Ascending aorta (tissue), 2 donors: ENCODE measurements at places on chromosomes 4 and X.

DNA sequence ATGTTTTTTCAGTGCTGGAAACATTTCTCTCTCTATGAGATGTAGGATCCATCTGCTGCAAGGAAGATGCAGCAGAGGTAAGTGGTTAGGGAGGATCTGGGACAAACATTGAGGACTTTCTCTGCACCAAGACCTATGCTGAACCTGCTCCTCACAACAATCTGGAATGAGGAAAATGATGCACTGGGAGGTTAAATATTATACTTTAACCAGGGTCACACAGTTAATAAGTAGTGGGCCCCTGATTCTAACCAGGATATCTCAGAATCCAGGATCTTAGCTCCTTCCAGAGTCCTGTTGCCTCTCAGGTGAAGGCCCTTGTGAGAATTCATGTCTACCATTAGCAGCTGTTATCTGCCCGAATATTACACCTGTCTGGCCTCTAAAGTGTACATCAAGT, 7.0 kb downstream of the CXCL9 start:
- H3K4me1 ChIP-seq = no peaks in the 10 kb centered on the region
- H3K4me3 ChIP-seq = no peak overlapping the region
- no peaks in the 10 kb centered on the region for H3K27me3 ChIP-seq
- H3K27ac ChIP-seq = no peak overlapping the region

DNA sequence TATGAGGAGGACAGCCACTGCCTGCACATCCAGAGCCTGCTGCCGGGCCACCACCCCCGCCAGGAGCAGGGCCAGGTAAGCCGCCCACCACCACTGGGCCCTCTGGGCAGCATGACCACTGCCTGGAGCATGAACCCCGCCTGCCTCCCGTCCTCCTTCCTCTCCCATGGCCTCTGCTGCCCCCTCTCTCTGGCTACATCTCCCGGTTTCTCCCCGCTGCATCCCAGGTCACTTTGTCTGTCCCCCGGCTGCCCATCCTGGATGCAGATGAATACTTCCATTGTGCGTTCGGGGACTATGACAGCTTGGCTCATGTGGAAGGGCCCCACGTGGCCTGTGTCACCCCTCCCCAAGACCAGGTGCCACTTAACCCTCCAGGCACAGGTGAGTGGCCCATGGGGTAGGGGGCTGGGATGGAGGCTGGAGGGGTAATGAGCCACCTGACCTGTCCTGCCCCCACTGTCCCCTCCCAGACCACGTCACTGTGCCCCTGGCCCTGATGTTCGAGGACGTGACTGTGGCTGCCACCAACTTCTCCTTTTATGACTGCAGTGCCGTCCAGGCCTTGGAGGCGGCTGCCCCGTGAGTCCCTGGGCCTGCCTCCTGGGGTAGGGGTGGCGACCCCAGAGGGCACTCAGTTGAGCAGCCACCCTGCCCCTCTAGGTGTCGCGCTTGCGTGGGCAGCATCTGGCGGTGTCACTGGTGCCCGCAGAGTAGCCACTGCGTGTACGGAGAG, 6.0 kb downstream of the PLXNB3 start:
- H3K36me3 ChIP-seq = peaks cover 21% of the 10 kb centered on the region
- H3K27ac ChIP-seq = no peak overlapping the region
- DNase-seq = no peak
- H3K4me1 ChIP-seq = no peaks in the 10 kb centered on the region
- no peaks in the 10 kb centered on the region for H3K27me3 ChIP-seq
- H3K4me3 ChIP-seq = no peak overlapping the region

- no peak overlapping the region for H3K27ac ChIP-seq
- H3K27me3 ChIP-seq = no peaks in the 10 kb centered on the region
- H3K4me3 ChIP-seq = no peak overlapping the region
- H3K36me3 ChIP-seq = no peaks in the 10 kb centered on the region
- no peaks in the 10 kb centered on the region for H3K4me1 ChIP-seq
Measured at GRCh38 chr4:162891788-162892707, 274.6 kb downstream of the NAF1 start.

DNA sequence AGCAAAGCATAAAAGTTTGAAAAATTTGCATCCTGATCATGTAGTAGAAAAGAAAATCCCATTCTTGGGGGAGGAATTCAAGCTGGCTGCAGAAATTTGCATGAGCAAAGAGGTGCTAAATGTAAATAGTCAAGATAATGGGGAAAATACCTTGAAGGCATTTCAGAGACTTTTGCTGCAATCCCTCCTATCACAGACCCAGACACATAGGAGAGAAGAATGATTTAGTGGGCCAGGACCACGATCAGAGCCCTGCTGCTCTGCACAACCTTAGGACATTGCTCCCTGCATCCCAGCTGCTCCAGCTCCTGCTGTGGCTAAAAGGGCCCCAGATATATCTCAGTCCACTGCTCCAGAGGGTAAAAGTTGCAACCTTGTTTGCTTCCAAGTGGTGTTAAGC, 1439.7 kb upstream of the AGA start:
- no peak for DNase-seq
- H3K36me3 ChIP-seq = no peaks in the 10 kb centered on the region
- H3K4me1 ChIP-seq = no peaks in the 10 kb centered on the region
- no peak overlapping the region for H3K4me3 ChIP-seq

- H3K27ac ChIP-seq = no peak overlapping the region
- no peaks in the 10 kb centered on the region for H3K27me3 ChIP-seq
- no peaks in the 10 kb centered on the region for H3K36me3 ChIP-seq
- DNase-seq = no peak
- H3K4me1 ChIP-seq = no peaks in the 10 kb centered on the region
Measured at GRCh38 chrX:19705196-19705769, 182.1 kb downstream of the SH3KBP1 start.

GRCh38 chr4:72205831-72206230, 174.0 kb downstream of the NPFFR2 start:
- no peak for DNase-seq
- no peak overlapping the region for H3K27ac ChIP-seq
- no peaks in the 10 kb centered on the region for H3K4me1 ChIP-seq
- no peaks in the 10 kb centered on the region for H3K36me3 ChIP-seq
- no peak overlapping the region for H3K4me3 ChIP-seq
- no peaks in the 10 kb centered on the region for H3K27me3 ChIP-seq

DNA sequence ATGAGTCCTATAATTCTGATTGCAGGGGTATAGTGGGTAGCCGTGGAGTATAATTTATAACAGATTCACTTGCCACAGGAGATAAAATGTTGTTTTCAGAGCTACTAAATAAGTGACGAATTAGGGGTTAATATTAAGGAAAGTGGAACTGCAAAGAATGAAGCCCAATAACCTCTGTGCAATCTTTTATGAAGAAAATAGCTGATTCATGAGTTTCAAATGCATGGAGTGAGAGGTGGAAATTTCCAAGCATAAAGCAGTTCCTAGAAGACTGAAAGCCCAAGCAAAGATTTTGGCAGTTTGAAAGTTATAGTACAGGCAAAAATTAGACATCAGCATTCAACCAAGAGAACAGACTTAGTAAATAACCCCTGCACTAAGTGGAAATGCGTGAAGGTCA, 1782.4 kb upstream of the PCDH10 start:
- no peak overlapping the region for H3K27ac ChIP-seq
- no peaks in the 10 kb centered on the region for H3K36me3 ChIP-seq
- H3K27me3 ChIP-seq = no peaks in the 10 kb centered on the region
- DNase-seq = no peak
- no peaks in the 10 kb centered on the region for H3K4me1 ChIP-seq

DNA sequence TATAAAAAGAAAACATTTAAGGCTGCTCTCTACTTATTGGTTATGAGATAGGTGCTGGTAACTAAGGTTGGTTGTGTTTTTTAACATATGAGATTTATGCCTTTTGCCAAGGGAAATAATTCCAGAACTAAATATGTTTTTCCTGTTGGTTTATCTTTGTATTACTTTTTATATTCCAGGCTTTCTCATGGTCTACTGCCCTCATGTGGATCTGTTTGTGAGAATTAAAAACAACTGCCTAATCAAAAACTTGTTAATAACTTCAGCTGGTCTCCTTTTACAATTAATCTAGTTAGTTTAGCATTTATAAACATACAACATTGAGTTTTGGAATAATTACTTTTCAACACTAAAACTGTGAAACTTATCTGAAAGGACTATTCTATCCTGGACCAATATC, 1208.3 kb downstream of the ADGRL3 start:
- no peaks in the 10 kb centered on the region for H3K36me3 ChIP-seq
- no peak overlapping the region for H3K27ac ChIP-seq
- no peaks in the 10 kb centered on the region for H3K4me1 ChIP-seq
- H3K27me3 ChIP-seq = no peaks in the 10 kb centered on the region

DNA sequence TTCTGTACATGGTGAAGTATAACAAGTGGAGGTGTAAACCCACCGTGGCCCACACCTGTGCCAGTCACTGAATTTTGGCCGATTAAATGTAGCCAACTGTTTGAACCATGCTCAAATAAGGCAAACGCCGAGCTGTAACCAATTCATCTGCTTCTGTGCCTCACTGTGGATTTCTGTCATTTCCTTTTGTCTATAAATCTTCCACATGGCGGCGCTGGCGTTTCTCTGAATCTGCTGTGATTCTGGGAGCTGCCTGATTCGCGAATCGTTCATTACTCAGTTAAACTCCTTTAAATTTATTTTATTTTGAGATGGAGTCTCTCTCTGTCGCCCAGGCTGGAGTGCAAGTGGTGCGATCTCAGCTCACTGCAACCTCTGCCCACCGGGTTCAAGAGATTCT, 19.2 kb downstream of the SUPT20HL2 start:
- no peaks in the 10 kb centered on the region for H3K36me3 ChIP-seq
- no peaks in the 10 kb centered on the region for H3K27me3 ChIP-seq
- H3K27ac ChIP-seq = no peak overlapping the region
- no peak overlapping the region for H3K4me3 ChIP-seq
- no peak for DNase-seq

GRCh38 chr4:163395758-163396157, 52.1 kb downstream of the NPY5R start:
- H3K4me3 ChIP-seq = no peak overlapping the region
- H3K27me3 ChIP-seq = no peaks in the 10 kb centered on the region
- no peak overlapping the region for H3K27ac ChIP-seq
- H3K4me1 ChIP-seq = no peaks in the 10 kb centered on the region

- no peaks in the 10 kb centered on the region for H3K36me3 ChIP-seq
- H3K27me3 ChIP-seq = no peaks in the 10 kb centered on the region
- H3K27ac ChIP-seq = no peak overlapping the region
- no peaks in the 10 kb centered on the region for H3K4me1 ChIP-seq
Measured at GRCh38 chr4:121968859-121969258, 17.0 kb upstream of the TRPC3 start.

GRCh38 chrX:113818346-113818745, 765.5 kb upstream of the HTR2C start:
- H3K27ac ChIP-seq = no peak overlapping the region
- H3K4me3 ChIP-seq = no peak overlapping the region
- DNase-seq = no peak
- H3K4me1 ChIP-seq = no peaks in the 10 kb centered on the region
- H3K27me3 ChIP-seq = no peaks in the 10 kb centered on the region

GRCh38 chrX:106898462-106898861, 4.7 kb downstream of the RIPPLY1 start:
- H3K27ac ChIP-seq = no peak overlapping the region
- no peaks in the 10 kb centered on the region for H3K27me3 ChIP-seq
- no peak for DNase-seq
- no peak overlapping the region for H3K4me3 ChIP-seq
- no peaks in the 10 kb centered on the region for H3K4me1 ChIP-seq

- no peaks in the 10 kb centered on the region for H3K4me1 ChIP-seq
- no peak for DNase-seq
- no peak overlapping the region for H3K4me3 ChIP-seq
- H3K27ac ChIP-seq = no peak overlapping the region
- no peaks in the 10 kb centered on the region for H3K36me3 ChIP-seq
Measured at GRCh38 chr4:86060341-86060740, 299.5 kb downstream of the MAPK10 start.
